ENCODE measurements at places on chromosomes 6 and 20.

DNA sequence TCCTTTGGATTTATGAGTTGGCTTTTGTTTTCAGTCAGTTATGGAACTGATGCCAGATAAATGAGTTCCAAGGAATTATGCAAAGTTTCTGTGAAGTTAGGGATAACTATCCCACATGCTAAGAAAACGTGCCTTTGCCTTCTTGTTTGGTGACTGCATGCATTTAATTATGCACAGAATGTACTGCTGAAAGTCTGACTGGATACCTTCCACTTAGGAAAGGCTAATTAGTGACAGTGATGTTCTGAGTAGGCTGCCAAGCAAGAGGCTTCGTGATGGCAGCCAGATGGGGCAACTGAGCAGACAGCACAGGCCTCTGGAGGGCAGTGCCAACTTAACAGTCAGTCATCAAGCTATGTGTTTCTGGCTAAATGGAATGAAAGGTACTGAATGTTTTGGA is 289.9 kb downstream of the CD109 start:
- DNase-seq: no peak

- no peak for DNase-seq
These were observed 12.2 kb upstream of the AKIRIN2 start for GRCh38 chr6:87714093-87714842.

DNA sequence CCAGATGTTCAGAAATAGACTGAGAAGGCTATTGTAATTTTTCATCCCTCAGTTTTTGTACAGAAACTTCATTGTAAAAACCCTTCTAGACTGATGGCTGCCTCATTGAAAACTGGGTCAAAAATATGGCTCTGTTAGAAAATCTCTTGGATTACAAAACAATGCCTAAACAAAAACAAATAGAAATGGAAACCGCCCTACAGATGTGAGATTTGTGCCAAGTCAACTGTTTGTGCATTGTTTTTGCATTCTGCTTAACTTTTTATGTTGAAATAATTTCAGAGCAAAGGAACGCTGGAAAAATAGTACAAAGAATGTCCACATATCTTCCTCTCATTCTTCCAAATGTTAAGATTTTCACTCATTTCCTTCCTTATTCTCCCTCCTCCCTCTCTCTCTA is 425.1 kb downstream of the FOXA2 start:
- DNase-seq: no peak

DNA sequence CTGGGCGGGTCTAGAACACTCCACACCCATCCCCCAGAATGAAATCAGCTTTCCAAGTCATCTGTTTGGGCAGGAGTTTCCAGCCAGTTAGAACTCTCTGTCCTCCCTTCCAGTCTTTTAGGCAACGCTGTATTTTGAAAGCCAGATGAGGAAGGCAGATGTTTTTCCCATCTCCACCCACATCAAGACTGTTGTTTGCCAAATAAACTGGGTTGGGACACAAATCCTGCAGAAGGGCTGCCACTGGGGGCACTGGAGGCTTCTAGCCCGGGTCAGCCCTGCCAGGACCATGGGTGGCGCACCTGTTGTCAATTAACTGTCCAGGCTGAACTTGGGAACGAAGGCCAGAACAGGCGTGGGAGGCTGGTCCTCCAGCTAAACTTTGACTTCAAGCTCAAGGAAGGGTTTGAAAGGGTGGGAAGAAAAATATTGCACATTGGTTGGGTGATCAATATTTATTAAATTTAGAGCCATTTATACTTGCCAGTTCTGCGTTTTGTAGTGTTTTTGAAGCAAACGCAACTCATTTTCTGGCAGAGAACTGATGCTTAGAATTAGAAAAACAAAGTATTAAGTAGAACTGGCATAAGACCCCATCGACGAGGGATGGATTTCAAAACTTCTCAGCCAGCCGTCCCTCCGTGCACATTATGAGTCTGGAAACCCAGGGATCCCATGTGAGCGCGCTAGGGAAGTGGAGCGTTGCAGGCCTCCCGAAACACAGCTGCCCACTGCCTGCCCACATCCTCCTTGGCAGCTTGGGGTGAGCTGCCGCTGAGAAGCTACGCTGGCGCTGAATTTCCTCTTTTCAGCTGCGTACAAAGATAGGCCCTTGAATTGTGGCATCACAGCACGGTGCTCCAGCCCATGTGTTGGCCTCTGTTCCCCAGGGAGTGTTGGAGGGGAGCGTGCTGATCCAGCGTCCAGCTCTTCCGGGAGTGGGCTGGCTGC is 297.4 kb downstream of the QKI start:
- DNase-seq: no peak

GRCh38 chr20:920311-920710 is 4.2 kb upstream of the ANGPT4 start:
- DNase-seq: no peak

- DNase-seq: no peak
These were observed 301.8 kb downstream of the TBC1D7 start for GRCh38 chr6:13026557-13026956.

- DNase-seq: no peak
These were observed 10.4 kb upstream of the TRIB3 start for GRCh38 chr20:370151-370600.

DNA sequence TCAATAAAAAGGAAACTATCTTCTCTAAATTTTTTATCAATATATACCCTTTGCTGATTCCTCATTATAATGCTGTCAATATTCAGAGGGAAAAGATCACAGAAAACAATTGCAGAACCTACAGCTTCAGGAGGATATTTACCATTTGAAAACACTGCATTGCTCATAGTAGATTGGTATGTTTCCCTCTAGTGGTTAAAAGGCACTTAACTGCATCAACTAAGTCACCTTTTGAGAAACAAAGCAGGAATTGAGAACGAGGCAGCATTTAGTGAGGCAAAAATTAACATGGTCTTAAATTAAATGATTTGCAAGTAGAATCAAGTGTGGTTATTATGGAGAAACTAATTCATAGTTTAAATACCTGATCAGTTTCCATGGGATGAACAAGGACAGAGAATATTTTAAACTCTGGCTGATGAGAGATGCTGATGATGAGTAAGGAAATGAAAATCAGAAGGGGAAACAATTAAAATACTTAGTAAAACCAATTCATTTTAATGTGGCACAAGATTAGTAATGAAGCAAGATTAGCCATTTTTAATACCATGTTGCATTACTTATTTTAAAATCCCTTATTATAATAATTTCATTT is 642.1 kb downstream of the EPHA7 start:
- DNase-seq: no peak

DNA sequence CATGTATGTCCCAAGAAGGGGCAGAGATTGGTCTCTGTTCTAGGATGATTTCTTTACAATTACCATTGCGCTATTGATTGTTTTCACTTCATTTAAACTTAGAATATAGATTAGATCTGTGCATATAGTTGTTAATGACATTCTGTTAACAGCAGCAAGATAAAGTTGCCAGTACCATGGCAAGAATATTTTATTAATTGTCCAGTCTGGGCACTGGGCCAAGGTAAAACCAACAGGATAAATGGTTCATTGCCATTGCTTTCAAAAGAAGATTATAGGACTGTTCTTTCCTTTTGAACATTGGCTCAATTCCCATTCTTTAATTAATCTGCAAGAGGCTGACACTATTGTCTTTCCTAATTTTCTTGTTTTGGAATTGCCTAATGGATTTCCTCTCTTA is 592.4 kb downstream of the RFPL4B start:
- no peak for DNase-seq

- DNase-seq: no peak
These were observed 167.9 kb downstream of the PREX1 start for GRCh38 chr20:48659858-48660257.

- DNase-seq: no peak
These were observed 253.1 kb downstream of the SLC24A3 start for GRCh38 chr20:19465536-19465935.

- DNase-seq: no peak
These were observed 256.9 kb downstream of the CDH26 start for GRCh38 chr20:60214901-60215815.

- no peak for DNase-seq
These were observed 461 bp upstream of the DCDC2 start for GRCh38 chr6:24358219-24358821.

DNA sequence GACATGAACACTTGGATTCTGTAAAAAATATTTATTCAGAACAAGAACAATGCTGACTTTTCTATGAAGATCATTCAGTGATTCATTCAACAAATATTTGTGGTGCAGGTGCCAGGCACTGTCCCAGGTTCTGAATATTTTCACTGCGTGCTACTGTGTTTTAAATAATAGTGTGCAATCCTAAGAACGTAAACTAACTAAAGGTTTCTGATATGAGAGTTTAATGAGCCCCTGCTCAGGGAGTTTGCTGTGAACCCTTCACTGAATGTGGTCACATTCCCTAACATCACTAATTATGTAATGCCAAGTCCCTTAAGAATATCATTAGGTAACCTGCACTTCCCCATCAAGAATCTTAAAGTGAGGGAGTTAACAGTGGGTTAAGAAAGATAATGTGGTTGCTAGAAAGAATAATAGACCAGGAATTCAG is 1.7 kb upstream of the TMEM170B start:
- no peak for DNase-seq

DNA sequence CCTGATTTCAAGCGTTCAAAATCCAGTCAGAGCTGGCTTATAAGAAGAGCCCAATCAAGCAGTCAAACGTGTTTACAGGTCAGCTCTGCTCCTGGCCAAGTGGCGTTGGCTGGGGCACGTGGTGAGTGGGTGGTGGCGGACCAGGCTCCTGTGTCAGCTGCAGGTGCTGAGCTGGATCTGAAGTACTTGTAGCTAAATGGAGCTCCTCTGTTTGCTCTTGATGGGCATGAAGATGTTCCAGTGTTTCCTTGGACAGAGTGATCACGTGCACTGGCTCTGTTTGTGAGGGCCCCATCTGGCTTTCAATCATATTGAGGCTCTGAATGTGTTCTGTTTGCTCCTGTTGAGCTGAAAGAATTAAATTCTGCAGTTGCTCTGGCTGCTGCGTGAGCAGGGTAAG is 10.2 kb upstream of the MICAL1 start:
- no peak for DNase-seq

DNA sequence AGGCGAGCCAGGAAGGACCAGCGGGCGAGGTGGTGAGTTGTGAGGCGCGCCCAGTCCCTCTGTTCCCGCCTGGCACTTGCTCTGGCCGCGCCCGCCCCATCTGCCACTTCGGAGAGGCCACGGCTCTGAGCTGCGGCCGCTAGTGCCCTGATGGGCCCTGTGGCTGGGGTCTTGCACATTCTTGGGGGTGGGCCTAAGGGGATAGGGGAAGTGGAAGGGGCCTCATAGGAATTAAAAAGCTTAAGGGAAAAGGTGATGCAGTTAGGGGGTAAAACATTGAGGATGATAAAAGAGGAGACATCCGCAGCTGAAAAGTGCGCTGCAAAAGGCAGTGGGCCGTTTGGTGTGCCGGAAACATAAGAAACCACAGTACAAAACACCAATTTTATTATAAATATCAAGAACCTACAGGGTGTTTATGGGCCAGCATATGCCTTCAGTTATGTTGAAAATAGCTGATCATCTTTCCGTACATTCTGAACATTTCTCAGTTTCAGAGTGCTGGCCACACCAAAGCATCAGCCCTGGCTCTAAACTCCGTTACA is 1.1 kb upstream of the PSMB8 start:
- no peak for DNase-seq

DNA sequence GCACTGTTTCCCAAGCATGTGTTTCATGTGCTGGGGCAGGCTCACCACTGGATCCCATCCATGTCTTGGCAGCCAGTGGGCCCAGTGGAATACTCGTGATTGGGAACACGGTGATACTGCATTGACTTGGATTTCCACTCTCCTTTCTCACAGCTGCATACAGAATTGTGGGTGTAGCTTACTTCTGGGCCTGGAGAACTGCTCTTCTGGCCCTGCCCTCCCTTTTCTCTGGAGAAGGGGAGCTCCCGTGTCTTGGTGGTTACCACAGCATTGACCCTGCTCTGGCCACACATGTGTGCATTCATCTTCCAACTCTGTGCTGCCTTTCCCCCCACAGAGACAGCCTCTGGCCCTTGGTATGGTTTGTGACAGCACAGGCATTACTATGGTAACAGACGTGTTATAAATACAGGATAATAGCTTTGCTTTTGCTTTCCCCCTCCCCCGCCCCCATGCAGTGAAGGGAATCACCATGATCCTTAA is 21.6 kb downstream of the SOBP start:
- DNase-seq: no peak

DNA sequence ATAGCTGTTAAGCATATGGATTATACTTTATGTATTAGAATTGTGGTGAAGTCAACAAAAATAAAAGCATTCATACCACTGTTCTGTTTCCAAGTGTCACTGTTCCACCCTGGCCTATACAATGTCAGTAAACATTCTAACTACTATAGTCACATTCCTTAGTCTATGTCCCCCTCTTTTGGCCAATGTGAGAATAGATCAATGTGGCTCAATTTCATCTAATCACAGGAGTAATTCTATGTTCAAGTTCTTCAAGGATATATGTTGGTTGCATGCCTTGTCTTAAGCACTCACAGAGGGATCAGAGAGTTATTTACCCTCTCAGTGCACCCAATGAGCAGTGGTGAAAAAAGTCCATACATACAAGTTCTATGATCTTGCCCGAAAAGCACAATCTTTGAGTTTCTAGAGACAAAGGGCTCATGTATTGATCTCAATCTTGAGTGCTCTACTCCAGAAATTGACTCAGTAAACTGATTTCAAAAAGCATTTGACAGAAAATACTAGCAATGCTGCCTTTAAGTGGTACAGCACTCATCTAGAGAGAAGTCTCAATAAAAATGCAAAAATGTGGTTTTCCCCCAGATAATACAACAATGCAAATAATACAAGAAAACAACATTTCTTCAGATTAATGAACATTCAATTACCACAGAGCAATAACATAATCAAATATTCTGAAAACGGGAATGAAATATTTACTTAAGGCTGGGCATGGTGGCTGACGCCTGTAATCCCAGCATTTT is 16.5 kb downstream of the SMLR1 start:
- DNase-seq: no peak

GRCh38 chr20:4484379-4484997 is 237.2 kb upstream of the PRND start:
- no peak for DNase-seq

GRCh38 chr20:61805365-61805764 is 260.3 kb downstream of the TAF4 start:
- DNase-seq: no peak

GRCh38 chr6:44789806-44790205 is 402.3 kb downstream of the CDC5L start:
- no peak for DNase-seq

DNA sequence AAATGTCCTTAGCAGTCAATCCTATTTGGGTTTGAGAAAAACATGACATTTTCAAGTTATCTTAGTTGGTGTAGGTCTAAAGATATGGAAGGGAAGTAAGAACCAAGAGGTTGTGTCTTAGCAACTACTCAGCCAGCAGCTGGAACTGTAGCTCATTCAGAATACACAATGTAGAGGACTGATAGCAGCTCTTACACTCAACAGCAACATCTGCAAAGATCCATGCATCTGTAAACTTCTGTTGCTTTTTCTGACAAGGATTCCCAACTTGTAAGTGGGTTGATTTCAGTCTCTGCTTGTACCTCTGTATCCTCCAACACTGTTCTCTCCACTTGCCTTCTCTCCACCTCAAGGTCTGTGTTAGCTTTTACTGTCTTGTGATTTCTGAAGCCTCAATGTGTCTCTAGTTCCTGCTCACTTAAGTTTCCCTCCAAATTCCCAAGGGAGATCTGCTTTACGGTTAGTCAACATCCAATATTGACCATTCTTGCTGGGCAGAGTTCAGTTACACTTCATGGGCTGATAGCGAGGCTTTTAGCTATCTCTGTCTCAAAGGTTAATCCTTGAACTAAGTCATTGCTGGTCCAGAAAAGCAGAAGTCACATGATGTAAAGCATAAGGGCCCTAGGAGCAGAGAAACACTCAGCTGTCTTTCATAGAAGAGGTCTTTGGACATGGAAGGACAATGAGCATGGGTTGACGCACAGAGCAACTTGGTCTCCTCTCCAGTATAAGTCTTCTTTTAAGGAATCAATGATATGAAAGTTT is 71.6 kb upstream of the LGSN start:
- DNase-seq: no peak

All from cortex of kidney (tissue), 1 donor.